ENCODE measurements at places on chromosomes 12 and 14. TPM values are rescaled to one million over a fixed set of nuclear protein-coding genes. Genes with fewer than 3 reads are reported as not detected.

GRCh38 chr12:26428420-26428819, 233.0 kb downstream of the SSPN start:
- H3K4me3 ChIP-seq = no peak overlapping the region
- peaks cover 4% of the 10 kb centered on the region for H3K36me3 ChIP-seq
- DNase-seq = no peak
- no peak overlapping the region for H3K27ac ChIP-seq
- H3K27me3 ChIP-seq = no peaks in the 10 kb centered on the region

Gene LLPH
- total RNA-seq = 25.5 TPM

- H3K27me3 ChIP-seq = no peaks in the 10 kb centered on the region
- no peak overlapping the region for H3K4me3 ChIP-seq
- no peaks in the 10 kb centered on the region for H3K36me3 ChIP-seq
- DNase-seq = no peak
- H3K27ac ChIP-seq = no peak overlapping the region
Observed at GRCh38 chr14:60235440-60235839, 13.6 kb upstream of the PPM1A start.

- H3K4me3 ChIP-seq = no peak overlapping the region
- no peaks in the 10 kb centered on the region for H3K27me3 ChIP-seq
- no peaks in the 10 kb centered on the region for H3K36me3 ChIP-seq
Observed at GRCh38 chr14:88868558-88869159, 44.2 kb downstream of the TTC8 start.

DNA sequence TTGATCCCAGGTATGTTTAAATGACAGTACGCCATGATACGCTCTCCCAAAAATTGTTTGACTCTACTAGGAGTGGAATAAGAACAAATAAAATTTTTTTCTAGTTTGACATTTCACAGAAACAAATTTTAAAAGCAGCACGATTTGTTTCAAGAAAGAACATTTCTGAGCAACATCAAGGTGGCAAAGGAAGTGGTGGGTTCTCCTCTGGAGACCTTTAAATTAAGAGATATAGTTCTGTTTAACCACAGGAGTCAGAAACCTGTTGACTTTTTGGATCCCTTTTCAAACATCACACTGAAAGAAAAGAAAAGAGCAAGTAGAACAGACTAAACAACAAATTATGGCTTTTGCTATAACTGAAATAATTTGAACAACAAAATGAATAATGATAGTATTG, 2.5 kb upstream of the SLC6A13 start:
- H3K4me3 ChIP-seq = no peak overlapping the region
- H3K27ac ChIP-seq = no peak overlapping the region
- H3K4me1 ChIP-seq = no peaks in the 10 kb centered on the region

Gene PSMB5
- total RNA-seq = 19.1 TPM

Gene GPR84
- 0.45 TPM for total RNA-seq

- H3K27me3 ChIP-seq = no peaks in the 10 kb centered on the region
- DNase-seq = no peak
- no peak overlapping the region for H3K27ac ChIP-seq
- no peaks in the 10 kb centered on the region for H3K36me3 ChIP-seq
- H3K4me3 ChIP-seq = no peak overlapping the region
Observed at GRCh38 chr12:114215746-114216145, 190.2 kb downstream of the TBX5 start.

GRCh38 chr14:37436519-37436918, 158.5 kb downstream of the FOXA1 start:
- no peaks in the 10 kb centered on the region for H3K36me3 ChIP-seq
- no peak for DNase-seq
- H3K27me3 ChIP-seq = no peaks in the 10 kb centered on the region
- no peaks in the 10 kb centered on the region for H3K4me1 ChIP-seq
- H3K4me3 ChIP-seq = no peak overlapping the region
- no peak overlapping the region for H3K27ac ChIP-seq
